ENCODE measurements at places on chromosomes 11 and 22.

DNA sequence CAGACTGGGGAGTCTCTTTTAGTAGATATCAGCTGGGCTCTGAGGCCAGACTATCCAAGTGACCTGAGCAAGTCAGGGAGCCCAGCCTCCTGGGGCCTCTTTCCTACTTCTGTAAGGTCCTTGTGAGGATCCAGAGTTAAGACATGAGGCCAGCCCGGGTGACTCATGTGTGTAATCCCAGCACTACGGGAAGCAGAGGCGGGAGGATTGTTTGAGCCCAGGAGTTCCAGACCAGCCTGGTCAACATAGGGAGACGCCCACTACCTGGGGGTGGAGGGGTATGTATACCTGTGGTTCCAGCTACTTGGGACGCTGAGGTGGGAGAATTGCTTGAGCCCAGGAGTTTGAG, 36.9 kb upstream of the POLA2 start:
- peak; percentile 75 for DNase-seq

- no peak for DNase-seq
Measured at GRCh38 chr11:110098645-110099044, 5.5 kb downstream of the ZC3H12C start.

DNA sequence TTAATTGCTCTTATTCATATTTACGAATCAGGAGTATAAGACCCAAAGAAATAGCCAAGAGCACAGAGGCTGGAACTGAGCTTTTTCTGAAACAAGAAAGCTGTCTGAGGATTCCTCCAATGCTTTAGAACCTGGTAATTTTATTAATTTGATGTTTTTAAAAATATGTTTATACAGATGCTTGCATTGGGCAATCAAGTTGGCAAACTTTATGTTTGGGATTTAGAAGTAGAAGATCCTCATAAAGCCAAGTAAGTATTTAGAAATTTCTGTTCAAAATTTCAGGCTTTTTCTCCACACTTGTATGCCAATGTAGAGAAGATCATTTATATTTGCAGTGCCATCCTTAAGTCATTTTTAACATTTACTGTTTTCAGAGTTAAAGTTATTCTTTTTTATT, 24.3 kb upstream of the HIKESHI start:
- no peak for DNase-seq

DNA sequence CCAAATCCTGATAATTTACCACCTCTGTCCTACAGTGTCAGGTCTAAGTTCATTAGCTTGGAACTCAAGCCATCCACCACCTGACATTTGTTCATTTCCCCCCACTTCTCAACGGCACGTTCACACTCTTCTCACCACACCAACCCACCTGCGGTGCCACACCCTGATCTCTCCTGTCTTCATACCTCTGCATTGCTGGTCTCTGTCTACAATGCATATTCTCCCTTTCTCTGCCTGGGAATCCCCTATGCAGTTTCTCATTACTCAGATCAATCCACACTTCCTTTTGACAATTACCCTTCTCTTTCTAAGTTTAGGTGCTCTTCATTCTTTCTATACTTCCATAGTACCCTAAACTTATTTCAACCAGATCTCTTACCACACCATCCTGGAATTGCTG, 20.4 kb upstream of the EMSY start:
- no peak for DNase-seq

- no peak for DNase-seq
Measured at GRCh38 chr11:70716986-70717775, 318.9 kb downstream of the CTTN start.

DNA sequence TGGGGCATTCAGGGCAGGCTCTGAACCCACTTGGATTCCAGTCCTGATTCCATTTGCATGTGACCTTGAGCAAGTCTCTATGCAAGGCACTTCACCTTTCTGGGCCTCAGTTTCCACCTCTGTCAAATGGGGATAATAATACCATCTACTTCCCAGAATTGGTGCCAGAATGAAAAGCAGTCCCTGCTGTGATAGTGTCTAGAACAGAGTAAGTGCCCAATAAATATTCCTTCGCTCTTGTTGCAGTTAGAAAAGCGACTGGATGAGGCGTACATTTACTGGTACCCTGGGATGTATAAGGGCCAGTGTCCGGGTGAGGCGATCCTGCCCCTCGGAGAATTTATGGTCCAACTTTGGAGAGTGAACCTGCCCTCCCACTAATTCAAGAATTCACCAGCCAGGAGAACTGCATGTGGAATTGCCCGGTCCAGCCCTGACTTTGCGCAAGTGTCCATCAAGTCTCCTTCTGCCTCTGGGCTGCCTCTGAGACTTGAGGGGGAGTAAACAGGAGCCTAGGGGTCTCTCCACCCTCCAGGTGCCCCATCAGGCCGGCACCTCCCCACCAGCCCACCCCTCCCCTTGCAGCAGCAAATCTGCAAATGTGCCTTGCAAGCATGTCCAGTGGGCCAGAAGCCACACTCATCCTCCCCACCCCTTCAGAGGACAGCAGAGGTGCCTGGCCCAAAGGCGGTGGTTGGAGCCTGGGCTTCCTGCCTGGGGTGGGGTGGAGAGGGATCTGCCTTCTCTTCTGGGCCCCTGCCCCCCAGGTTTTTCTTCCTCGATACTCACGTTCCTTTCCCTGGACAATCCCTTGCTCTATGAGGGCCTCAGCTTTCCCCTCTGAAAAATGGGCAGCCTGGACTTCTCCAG, 30.9 kb upstream of the SLC35C1 start:
- DNase-seq, result no peak

- DNase-seq, result peak; percentile 99
Measured at GRCh38 chr11:12164061-12165014, 53.9 kb downstream of the MICAL2 start.

GRCh38 chr11:124760806-124761205, 1.3 kb downstream of the ESAM start:
- no peak for DNase-seq

GRCh38 chr11:97893612-97894011, 1127.1 kb upstream of the CNTN5 start:
- peak; percentile 6 for DNase-seq

GRCh38 chr11:34613015-34613414, 7.9 kb upstream of the EHF start:
- no peak for DNase-seq

DNA sequence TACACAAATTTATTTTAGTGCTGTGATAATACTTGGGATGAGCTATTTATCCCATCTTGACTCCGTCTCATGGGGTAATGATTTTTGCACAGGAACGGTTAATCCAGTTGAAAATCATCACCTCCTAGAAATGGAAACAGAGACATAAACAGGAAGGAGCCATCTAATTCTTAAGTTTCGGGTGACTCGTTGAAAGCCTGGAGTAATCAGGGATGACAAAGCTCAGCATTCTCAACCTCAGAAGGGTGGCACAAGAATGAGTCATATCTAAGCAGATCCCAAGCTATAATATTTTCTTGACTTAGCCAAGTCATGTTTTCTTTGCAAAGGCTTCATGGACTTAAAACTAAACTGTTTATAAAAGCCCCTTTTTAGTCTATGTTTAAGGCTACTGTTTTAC, 280.8 kb upstream of the CCDC90B start:
- DNase-seq, result peak; percentile 56

GRCh38 chr11:46363455-46364005, 16.3 kb downstream of the DGKZ start:
- peak; percentile 96 for DNase-seq

DNA sequence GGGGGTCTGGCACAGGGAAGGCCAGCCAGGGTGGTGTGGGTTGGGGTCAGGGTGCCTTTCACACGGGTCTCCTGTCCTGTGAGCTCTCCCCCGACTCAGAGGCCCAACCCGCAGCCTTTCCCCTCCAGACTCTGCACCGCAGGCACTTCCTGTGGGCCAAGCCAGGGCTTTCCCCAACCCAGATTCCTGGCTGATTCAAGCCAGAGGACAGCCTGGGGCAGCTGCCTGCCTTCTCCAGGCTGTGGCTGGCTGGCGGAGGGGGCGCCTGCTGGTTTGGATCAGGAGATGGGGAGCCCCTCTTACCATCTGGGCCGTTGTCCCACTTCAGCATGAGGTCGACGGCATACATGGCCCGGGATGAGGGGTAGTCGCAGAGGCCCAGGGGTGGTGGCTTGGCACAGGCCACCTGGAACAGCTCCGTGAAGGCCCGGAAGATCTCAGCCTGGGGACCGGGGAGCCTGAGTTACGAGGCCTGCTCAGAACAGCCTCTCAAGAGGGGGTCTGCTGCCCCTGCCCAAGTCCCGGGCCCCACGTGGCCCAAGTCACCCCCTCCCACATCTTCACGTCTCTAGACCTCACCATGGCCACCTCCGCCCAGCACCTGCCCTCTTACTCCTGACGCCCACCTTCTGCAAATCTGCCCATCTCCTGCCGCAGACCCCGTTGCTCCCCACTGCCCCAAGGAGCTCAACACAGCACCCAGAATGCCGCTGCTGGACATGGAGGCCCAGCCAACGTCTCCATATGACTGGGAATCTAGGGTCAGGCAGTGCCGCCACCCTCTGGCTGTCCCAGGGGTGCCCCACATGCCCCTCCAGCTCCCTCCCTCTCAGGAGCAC, 17.3 kb downstream of the TSPO start:
- DNase-seq, result peak; percentile 22

DNA sequence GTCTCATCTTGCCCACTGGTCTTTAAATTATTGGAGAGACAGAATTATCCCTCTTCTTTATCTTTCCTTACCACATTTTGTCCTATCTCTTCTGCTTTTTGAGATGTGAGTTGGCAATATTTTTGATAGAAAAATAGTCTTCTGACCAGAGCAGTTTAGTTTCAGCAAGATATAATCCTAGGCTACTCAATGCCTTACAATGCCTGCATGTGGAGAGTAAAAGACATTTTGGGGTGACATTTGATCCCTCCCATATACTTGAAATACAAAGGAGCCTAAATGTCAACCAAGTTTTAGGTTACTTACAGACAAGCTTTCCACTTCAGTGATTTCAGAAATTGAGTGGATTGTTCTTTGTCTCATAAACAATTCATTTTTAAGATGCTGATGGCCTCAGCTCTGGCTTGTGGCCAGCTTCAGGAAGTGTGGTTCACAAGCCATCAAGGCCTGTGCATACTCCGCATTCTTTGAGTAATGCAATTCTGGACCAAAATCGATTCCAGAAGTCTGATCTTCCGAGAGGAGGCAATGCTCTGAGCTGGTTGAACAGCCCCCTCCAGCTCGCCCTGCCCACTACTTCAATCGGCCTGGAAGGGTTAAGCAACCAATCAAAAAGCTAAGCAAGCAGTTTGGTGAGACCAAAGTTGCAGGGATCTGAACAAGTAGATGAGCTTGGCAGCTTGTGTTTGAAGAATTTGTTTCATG, 274.4 kb downstream of the BLID start:
- peak; percentile 76 for DNase-seq

GRCh38 chr22:44947049-44947448, 62.8 kb downstream of the PHF21B start:
- no peak for DNase-seq

DNA sequence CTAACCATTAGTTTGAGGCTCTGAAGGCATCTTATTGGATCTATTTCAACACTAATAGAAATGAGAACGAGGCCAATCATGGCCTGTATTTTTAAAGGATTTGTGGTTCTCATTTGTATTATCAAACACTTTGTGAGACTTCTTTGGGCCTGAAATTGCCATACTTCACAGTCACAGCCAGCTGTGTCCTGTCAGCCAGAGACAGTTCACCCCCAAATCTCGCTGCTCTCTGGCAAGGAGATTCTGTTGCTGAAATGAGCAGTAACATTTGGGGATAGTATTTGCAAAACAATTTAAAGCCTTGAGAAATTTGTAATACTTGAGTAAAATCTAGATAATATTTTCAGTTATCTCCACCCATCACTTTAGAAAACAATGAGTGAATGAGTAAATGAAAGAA, 26.9 kb upstream of the TENM4 start:
- DNase-seq, result no peak

DNA sequence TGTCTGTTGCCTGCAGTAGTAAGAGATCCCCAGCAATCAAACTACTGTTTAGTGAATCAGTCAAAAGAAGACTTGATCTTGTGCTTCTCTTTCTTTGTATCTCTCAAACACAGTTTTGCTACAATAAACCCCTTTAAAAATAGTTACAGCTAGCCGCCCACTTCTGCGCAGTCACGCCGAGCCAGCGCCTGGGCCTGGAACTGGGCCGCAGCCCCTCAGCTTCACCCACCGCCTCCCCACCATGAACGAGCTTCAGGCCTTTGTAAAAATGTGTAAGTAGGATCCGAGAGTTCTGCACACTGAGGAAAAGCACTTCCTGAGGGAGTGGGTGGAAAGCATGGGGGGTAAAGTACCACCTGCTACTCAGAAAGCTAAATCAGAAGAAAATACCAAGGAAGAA, 60.5 kb downstream of the CWC15 start:
- DNase-seq, result no peak

- no peak for DNase-seq
Measured at GRCh38 chr11:34037016-34037415, 14.5 kb upstream of the CAPRIN1 start.

DNA sequence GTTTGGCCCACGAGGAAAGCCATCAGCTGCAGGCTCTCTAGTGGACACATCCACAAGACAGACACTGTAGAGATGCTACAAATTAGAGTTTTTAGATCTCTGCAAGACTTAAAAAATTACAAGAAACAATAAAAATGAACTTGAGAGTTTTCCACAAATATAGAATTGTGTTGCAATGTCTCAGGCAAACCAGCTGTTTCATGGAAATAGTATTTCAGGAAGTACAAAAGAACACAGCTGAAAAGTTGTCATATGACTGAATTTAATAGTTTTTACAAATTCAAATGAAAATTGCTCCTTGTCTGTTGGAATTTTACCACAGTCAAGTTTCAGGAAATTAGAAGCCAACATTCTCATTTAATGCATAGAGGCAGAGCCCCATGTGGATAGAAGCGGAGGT, 184.5 kb upstream of the PITPNB start:
- DNase-seq, result no peak

- DNase-seq, result peak; percentile 82
Measured at GRCh38 chr11:12827929-12828812, 153.9 kb downstream of the TEAD1 start.

DNA sequence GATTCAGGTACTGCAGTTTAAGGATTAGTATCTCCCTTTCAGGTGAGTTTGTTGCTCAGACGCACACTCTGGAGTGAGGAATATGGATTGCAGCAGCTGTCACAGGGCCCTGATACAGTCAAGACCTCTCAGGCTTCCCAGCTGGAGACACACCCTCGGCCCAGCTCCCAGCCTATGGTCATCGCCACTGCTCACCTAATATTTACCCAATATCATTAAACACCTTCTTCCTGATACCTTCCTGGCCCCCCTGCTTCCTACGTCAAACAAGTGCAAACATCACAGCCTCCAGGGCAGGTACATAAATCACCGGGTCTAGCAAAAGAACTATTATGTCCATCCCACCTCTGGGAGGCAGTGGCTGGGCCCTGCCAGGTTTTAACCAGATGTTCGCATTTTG, 213.3 kb downstream of the MN1 start:
- DNase-seq, result no peak

DNA sequence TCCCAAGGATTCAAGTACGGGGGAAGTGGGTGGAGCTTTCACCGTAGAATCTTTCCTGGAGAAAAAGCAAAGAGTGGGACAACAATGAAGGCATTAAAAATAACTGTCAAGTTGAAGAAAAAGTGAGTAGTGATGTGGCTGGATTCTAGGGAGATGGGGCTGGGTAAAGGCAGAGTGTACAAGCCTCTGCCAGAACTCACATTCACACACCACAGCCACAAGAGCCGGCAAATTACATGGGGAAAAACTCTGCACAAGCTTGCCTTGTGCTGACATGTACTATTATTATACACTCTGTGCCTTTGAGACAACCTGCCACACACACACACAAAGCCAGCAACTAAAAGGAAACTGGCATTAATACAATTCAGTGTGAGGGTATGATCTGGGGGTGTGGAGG, 182.6 kb downstream of the LARGE1 start:
- no peak for DNase-seq

GRCh38 chr11:2366733-2367132, 10.4 kb upstream of the CD81 start:
- no peak for DNase-seq

- DNase-seq, result no peak
Measured at GRCh38 chr11:122677256-122677655, 21.7 kb downstream of the UBASH3B start.

Data from M059J (cell line).